Myocyte (in vitro differentiated cells): ENCODE measurements at places on chromosomes 11 and 22. TPM values are rescaled to one million over a fixed set of nuclear protein-coding genes. Genes with fewer than 3 reads are reported as not detected.

DNA sequence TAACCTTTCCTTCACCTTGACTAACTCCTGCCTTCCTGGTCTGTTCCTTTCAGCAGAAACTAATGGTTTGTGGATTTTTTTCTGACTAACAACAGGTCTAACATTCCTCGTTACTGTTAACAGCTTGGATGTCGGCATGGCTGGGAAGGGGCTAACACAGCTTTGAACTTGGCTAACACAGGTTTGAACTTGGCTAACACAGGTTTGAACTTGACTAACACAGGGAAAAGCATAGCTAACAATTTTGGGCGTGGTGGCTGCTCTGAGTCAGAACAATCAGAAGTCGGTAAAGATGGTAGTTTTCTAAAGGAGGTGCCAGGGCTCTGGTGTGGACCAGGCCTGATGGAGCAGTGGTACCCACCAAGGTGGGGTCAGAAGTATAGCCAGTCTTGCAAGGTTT lies 16.1 kb downstream of the MIAT start:
- no peak for DNase-seq

- DNase-seq: no peak
Measured at GRCh38 chr11:22626573-22627239, 1.1 kb upstream of the FANCF start.

DNA sequence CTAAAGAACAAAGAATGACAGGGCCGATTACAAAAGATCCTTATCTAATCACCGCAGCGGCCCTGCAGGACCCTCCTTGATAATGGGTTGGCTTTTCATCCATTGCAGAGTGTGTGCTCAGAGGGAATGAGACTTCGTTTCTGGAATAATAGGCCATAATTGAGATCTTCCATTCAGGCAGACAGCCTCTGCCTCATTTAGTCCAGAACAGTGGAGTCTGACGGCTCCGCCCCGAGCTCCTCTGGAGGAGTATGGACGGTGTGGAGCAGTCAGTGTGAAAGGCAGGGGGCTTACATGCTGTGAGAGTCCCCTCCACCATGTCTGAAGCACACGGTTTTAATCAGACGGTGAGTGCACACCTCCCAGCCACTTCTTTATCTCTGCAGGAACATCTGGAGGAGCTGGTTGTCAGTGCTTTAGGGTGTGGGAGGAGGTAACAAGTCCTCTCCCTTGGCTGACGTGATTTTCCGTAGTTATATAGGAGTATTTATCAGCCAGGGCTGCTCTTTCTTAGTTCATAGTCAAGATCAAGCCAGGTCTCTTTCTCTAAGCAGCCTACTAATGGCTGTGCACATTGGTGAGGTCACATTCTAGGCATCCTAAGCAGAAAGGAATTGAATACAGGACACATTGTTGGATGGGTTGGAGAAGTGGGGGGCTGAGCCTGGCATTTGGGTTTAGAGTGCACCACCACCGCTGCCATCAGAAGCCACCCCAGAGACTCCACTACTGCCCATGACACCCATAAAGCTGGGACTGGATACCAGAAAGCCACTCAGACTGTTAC lies 1477.9 kb downstream of the TBC1D22A start:
- DNase-seq: no peak

DNA sequence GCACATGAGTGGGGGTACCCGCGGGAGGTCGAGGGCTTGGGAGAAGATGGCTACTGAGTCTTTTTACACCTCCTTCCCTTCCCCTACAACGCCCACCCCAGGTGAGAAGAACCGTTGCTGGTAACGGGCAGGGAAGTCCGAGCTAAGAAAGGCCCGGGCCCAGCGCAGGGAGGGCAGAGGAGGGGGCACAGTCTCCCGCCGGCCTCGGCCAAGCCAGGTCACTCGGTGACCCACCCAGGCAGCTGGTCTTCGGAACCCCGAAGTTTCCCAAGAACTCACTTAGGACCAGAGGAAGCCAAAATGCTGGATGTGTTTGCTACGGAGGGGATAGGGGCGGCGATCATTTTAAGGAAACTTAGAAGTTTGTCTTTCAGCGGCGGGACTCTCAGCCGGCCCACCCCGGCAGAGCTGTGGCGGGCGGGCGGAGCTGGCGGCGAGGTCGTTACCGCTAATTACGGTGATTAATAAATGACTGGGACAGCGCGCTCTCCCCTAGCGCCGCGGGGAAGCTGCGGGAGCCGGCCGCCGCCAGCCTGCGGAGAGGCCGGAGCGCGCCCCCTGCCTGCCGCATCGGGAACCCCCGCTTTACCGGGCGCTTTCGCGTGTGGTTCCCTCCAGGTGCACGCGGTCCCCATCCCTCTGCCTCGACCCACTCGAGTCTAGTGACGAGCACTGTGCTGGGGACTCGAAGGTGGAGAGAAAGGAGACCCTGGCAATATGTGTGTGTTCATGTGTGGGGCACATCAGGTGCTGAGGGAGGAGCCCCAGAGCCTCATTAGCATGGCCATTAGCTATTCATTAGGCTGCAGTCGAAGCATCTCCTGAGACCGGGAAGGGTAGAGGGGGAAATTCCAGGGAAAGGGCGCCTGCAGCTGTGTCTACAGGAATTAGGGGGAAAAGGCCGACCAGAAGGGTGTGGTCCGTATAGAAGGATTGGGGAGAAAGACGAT lies 945 bp downstream of the ROBO3 start:
- no peak for DNase-seq

GRCh38 chr11:20611445-20611844 lies 12.0 kb downstream of the SLC6A5 start:
- no peak for DNase-seq

DNA sequence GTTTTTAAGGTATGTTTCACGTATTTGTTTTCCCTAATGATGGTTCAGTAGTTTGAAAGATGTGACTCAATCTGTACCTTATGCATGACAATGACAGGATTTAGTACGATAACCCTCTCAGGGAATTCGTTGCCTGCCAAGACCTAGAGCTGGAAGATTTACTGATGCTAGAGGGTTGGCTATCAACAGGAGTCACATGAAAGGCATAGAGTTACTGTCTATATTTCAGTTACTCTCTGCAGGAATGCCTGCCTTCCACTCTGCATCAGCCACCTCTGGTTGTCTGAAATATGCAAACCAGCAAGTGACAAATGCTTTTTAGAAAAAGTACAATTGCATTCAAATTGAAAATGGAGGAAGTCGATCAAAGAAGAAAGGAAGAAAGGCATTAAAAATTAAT lies 276.3 kb upstream of the RAG2 start:
- no peak for DNase-seq

DNA sequence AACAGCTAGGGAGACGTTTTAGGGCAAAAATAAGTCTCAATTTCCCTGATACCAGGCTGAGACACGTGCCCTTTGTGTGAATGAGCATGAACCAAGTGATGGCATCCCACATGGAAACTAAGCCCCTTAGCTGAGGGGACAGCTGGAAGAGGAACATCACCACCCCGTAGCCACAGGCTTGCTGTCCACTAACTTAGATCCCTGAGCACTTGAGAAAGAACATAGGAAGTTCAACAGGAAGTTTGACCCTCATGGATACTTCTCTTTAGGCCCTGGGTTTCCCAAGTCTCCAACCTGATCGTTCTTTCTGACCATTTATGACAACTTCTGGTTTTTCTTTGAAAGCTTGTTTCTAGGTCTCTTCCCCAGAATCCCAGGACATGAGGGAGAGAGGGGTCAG lies 11.6 kb upstream of the CKAP5 start:
- peak; percentile 71 for DNase-seq

- DNase-seq: no peak
Measured at GRCh38 chr11:16191868-16192240, 164.5 kb downstream of the SOX6 start.

DNA sequence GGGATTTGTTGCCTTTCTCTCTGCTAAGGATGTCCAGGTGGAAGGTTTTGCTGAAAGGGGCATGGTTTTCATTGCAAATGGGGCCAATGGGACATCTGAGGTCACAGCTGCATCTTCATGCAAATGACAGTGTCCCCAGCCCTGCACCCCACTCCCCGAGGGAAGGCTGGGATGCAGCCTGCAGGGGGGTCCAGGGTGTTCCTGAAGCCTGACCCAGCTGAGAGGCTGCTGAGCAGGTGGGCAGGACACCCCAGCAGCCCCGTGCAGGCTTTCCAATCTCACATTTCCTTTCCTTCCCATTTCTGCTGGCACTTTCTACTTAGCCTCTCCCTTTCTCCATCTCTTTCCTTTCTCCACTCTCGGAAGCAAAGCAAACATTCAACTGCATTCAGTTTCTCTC lies 78.3 kb downstream of the SCN3B start:
- no peak for DNase-seq

DNA sequence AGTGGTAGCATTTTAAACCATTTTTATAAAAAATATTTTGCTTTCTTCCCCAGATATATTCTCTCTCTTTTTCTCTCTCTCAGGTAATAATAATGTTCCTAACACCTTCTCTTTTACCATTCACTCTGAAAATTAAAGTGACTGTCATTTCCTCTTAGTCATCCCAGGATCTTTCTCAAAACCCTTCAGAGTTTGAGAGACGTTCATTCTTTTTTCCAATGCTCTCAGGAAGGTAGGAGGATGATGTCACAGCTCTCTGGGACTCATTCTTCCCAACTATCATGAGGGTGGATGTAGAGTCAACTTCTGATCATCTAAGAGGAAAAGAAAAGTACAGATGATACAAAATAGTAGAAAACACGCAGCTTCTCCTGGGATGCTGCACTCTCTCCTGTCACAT lies 60.2 kb upstream of the CRTAM start:
- DNase-seq: no peak

- peak; percentile 72 for DNase-seq
Measured at GRCh38 chr11:30387891-30388861, 65.3 kb downstream of the ARL14EP start.

GRCh38 chr22:19463008-19463407 lies 15.5 kb upstream of the C22orf39 start:
- DNase-seq: no peak

- DNase-seq: peak; percentile 94
Measured at GRCh38 chr11:13126430-13126829, 117.3 kb downstream of the RASSF10 start.

DNA sequence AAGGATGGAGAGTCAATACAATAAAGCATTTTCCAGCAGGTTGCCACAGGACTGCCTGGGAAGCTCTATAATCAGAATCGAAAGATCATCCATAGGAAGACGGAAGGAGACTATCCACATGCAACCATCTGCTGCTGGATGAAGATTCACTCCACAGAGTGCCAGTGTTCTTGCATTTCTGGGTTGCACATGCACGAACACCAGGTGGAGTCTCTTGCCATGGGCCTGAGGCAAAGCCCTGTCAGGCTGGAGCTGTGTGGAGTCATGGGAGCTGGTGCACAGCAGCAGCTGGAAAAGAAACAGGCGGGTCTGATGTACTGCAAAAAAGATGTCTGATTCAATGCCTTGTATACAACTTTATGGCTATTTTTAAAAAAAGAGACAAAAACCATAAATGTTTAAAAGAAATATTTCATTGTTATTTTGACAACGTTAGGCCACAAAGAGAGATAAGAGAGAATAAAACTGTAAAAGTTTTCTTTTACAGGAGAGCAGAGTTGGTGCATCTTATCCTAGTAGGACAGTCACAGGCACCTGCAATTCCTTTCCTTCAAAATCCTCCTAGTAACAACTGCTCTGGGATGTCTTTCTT lies 12.9 kb upstream of the FAT3 start:
- peak; percentile 74 for DNase-seq

GRCh38 chr11:21414953-21415352 lies 745.6 kb downstream of the NELL1 start:
- no peak for DNase-seq

DNA sequence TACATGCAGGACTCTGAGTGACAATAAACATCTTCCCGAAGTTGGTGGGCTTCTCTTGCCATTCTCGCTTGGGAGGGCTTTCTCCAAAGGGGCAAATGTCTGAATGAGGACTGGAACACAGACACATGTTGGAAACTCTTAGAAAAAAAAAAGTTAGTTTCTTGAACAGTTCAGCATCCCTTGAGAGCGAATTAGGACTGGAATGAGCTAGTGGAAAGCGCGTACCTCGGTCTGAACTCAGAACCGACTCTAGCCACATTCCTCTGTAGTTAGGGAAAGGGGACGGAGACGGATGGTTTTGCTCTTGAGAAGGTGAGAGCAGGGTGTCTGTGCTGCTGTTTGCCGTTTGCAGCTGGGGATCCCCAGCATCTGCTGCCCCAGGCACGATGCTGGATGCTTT lies 517.3 kb downstream of the TBC1D22A start:
- no peak for DNase-seq

DNA sequence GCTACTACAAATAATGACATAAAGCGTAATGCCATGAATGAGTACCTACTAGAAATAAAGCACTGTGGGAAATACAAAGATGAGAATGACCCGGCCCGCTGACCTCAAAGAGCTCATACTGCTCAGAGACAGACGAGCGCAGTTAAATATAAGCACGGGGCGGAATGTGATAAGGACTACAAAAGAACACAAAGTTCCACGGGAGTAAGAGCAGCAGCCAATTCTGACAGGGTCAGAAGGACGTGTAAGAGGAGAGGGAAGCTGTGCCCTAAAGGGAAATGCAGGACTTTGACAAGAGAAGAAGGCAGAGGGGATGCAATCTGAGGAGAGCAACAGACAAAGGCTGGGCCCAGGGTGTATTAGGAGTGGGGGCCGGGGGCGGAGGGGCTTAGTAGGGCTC lies 314.6 kb downstream of the LARGE1 start:
- DNase-seq: no peak

DNA sequence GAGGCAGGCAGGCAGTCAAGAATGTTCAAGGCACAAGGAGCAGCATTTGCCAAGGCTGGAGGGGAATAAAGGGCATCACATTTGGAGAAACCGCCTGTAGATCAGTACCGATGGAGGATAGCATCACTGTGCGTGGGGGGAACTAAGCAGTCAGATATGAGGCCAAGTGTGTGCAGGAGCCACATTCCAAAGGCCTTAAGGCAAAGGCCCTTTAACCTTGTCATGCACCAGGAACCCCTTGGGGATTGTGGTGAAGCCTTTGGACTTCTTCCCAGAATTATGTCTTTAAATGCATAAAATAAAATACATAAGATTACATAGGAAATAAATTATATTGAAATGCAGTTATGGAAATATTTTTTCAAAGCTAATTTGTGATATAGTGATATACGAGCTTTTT lies 532.1 kb downstream of the BUD13 start:
- peak; percentile 10 for DNase-seq

GRCh38 chr11:5597953-5598352 lies 1.5 kb downstream of the TRIM6 start:
- DNase-seq: no peak

DNA sequence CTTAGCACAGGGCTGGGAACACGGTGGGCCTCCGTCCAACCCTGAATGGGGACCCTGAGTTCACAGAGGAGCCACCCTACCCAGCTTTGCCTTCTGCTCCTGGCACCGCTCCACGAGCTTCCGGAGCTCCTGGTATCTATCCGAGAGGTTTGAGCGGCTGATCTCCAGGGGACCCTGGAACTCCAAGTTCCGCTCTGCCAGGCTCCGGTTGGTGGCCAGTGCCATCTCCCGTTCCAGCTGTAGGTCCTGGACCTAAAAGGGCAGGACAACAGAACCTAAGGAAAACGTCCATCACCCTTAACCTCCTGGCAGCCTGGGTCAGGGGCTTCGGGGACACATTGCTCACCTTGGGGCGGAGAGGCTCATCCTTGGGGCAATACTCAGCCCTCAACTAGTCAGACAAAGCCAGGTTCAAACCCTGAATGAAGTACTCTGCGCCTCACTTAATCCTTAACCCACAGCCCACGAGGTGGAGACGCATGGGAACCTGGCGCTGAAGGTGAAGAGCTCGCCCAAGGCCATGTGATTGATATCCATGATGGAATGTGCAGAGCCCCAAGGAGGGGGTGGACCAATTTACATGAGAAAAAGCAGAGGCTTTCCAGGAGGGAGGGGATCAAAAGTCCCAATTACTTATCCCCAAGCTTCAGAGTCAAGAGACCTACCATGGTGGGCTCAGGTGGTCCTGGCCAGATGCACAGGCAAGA lies 27.1 kb downstream of the VPS37C start:
- no peak for DNase-seq

Gene MPEG1
- not detected in 2 replicates for total RNA-seq

Gene DDT
- total RNA-seq: 99.2 and 112 TPM in 2 replicates

Gene SSTR3
- not detected in 2 replicates for total RNA-seq

Gene AAMDC
- total RNA-seq: 20.3 and 26.3 TPM in 2 replicates

Gene MMP27
- total RNA-seq: not detected in 2 replicates
